ENCODE measurements at places on chromosomes 7 and 10.
A peak's percentile ranks its signal among the peaks of the same experiment; 100 is the strongest.

GRCh38 chr7:43792471-43793150 is 34.1 kb downstream of the BLVRA start:
- DNase-seq, result no peak

GRCh38 chr10:130770018-130770630 is 541.4 kb downstream of the TCERG1L start:
- peak; percentile 2 for DNase-seq

DNA sequence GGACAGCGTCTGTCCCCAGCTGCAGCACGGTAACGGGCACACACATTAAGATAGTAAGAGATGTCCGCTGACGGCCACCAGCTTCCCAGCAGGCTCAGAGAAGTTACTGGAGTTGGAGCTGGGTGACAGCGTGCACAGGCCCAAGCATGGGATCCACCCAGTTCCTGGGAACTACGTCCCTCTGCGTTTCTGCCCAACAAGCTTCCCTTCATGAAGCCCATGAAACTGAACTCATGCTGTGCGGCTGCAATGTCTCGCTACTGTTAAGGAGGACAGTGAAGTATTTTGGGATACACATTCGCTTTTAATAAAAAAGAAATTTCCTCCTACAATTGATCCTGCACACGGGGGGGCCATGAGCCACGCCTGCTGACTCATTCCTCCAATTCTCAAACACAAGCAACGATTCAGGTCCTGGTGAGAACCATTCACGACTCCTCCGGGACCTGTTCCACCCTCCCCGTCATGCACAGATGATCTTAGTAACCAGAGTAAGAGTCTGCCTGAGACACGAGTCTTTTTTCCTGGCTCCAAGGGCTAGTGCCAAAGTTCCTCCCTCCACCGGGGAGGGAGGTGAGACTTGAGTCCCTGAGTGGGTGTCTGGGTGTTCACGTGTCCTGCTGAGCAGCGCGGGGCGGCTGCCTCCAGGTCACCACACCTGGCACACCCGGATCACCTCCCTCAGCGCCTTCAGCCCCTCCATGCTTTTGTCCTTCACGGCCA is 2.6 kb downstream of the PSMG3 start:
- DNase-seq, result peak; percentile 70

DNA sequence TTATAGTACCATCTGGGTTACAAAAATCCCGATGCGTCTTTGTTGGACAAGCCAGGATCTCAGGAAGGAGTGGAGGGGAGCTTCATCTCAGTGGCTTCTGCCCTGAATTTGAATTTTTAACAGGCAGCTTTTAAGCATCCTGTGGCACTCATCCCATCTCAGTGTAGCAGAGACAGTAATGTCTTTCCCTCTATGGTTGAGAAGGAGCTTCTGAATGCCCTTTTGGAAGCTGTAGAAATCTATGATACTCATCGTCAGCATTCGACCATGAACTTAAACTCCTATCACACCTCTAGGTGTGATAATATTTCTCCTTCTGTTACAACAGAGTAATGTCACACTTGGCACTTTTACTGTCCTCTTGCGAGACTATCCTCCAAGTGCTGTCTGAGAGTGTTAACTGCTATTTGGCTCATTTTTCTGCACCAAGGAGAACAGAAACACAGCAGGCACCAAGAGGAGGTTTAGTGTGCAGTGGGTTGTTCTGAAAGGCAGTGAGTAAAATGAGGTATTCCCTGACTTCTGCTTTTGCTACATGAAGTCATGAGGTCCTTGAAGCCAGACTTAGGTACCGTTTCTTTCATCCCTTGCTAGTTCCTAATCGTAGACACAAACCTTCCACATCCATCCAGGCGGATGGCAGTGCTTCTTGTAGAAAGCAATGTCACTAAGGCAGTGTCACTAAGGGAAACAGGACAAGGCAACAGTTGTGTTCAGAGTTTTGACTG is 177.4 kb downstream of the CELF2 start:
- no peak for DNase-seq

- no peak for DNase-seq
Observed at GRCh38 chr7:105277341-105277740, 111.4 kb downstream of the SRPK2 start.

DNA sequence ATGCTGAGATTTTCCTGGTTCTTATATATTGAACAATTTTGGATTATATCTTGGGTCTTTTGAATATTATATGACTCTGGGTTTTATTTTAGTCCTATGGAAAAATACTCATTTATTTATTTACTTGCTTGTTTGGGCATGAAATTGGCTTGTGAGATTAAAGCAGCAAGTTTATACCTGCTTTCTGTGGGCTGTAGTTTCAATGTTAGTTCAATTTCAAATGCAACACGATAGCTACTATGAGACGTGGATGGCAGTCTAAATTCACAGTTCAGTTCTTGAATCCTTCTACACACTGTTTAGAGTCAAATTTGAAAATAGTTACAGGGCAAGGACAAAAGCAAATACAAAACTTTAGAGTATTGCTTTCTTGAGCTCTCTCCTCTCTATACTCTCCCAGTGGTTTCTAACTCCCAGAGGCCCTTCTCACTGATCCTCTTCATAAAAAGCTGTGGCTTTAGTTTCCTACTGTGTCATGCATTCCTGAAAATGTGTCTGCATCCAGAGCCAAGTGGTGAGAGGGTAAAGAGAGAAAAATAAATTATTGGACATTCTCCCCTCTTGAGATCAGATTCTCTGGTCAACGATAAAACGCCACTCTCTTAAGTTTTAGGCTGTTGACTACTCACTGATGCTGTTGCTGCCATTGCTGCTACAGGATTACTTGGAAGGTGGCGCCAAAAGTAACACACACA is 34.4 kb downstream of the POLR1F start:
- DNase-seq, result no peak

DNA sequence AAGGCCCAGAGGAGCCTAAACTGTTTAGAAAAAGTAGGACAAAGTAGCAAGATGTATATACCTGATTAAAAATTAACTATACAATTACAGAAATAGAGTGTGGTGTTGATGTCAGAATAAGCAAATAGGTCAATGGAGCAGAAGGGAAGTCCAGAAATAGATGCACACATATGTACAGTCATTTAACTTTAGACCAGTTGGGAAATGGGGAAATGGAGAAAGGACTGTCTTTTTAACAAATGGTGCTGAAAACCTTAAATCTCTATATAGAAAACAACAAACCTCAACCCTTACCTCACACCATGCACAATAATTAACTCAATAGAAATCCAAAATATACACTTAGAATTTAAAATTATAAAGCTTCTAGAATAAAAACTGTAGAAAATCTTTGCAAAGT is 72.2 kb downstream of the CH25H start:
- DNase-seq, result no peak

DNA sequence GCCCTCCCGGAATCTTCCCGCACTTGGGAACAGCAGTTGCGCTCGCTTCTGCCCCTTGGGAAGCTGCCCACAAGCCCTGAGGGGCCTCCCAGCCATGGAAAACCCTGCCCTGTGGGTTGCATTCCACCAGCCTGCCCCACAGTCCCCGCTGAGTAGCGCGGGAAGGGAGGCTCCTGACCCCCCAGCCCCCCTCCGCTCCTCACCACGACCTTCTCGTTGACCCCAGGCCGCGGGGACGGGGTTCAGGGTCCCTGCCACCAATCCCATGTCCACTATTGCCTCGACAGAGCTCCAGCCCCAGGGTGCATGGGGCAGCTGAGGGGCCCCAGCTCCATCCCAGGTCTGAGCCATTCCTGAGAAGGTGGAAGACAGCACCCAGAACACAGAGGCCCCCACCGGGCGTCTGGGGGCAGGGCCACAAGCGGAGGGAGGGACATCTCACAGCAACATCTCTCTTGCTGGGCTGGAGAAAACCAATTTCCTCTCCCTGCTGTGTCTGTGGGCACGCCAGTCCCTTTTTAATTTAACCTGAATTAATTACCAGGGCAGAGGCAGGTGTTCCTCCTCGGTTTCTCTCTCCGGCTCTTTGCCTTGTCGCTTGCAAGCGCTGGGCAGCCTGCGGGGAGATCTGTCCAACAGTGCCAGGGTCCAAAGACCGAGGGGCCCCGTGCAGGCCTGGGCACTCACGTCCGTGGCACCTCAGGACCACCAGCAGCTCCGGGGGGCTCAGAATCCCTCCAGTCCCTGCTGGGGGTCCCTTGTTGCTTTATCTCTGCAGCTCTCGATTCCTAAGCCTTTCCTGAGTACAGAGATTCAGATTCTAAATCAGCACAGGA is 57.9 kb downstream of the FOXL3 start:
- DNase-seq, result no peak

DNA sequence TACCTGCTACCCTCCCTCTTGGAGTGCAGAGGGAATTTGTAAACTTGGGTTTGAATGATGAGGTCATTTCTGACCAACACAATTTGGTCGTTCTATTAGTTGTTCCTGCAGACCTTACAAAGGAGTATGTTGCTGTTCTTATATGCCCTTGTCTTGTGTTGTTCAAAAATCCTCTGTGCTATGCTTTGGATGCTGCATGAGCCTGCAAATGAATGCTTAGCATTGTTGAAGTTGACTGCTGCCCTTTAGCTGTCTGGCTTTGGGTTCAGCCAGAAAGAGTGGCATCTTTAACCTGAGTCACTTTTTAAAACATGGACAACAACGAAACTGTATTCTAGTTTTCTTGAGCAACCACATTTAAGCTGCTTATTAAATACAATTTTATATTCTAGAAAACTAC is 80.3 kb downstream of the SND1 start:
- DNase-seq, result no peak

- DNase-seq, result peak; percentile 80
Observed at GRCh38 chr10:21516242-21517131, 9.0 kb downstream of the SKIDA1 start.

DNA sequence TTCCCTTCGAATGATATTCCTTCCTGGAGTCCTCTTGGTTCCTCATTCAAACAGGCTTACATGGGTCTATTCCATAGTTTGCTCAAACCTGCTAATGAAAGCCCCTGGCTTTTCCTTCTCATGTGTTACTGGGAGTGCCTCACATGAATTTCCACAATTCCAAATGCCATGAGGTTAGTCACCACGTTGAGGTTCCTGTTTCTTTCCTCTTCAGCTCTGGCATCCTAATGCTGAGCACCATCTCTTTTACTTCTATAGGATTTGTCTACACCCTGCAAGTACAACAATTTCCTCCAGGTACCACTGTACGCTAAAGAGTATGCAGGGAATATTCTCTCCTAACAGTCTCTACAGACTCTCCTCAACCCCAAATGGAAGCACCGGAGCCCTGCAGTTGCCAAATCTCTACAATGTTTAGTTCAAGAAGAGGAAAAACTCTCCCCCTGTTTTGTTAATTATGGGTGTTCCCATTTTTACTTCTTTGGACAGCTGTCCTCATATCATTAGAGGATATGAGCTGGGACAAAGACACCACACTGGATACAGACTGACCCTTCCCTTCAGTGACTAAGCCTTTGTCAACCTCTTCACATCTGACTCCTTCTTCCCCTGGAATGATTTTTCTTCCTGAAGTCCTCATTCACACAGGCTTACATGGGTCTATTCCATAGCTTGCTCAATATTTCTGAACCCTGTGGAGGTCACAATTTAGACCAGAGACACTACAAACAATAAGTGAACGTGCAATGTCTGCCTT is 145.8 kb upstream of the BET1 start:
- no peak for DNase-seq

- peak; percentile 92 for DNase-seq
Observed at GRCh38 chr10:68406815-68407548, at the start of gene RUFY2. Gene RUFY2 (minus strand): TSS chr10:68407277. CDS start chr10:68407189, 88 bp downstream.

DNA sequence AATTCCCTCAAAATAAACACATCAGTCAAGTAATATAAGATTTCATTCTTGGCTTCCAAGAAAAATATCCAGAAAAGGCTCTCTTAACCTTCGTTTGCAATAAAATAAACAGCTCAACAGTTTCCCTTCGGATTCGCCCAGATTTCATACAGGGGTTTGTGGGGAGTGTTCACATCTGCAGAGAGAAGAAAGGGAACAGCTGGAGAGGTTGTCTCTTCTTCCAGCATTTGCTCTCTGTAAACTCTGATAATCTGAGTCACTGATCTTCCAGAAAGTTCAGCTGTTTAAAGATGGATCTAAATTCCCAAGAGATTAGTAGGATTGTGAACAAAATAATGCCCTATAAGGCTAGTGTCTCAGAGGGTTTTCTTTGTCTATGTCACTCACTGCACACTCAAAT is 277.9 kb downstream of the HPSE2 start:
- no peak for DNase-seq

GRCh38 chr7:70699271-70699670 is 432.7 kb upstream of the GALNT17 start:
- DNase-seq, result no peak

GRCh38 chr10:91380873-91381256 is 29.3 kb upstream of the HECTD2 start:
- DNase-seq, result no peak

GRCh38 chr7:133783276-133783675 is 343.9 kb upstream of the LRGUK start:
- DNase-seq, result no peak

- no peak for DNase-seq
Observed at GRCh38 chr7:141190495-141190894, 116.6 kb downstream of the TMEM178B start.

DNA sequence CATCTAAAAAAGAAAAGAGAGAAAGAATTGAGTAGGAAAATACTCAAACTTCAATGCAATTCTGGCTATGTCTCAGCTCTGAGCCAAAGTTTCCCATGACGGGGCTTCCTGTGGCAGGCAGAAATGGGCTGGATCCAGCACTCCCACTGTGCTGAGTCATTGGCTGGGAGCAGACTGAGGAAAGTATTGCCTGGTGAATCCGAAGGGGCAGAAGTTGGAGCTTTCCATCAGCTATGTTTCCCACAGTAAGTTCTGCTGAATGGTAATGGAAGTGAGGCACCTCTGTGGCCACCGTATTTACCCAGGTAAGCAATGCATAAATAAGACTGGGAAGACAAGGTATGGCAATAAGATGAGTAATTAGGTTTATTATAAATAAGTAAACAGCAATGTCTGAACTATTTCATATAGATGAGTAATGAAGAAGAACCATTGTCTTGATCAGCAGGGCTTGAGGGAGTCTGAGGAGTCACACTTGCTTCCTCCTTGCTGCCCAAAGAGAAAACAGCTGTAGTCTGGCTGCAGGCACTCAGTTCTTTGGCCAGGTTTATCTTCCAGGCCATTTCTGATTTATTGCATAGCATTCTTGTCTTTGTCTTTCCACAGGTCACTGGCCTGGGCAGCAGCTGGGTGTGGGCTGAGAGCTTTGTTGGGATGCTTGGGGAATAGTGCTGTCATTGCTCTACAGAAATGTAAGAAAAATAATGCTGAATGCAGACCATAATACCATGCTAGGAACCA is 255.3 kb downstream of the DNAJB9 start:
- peak; percentile 42 for DNase-seq

DNA sequence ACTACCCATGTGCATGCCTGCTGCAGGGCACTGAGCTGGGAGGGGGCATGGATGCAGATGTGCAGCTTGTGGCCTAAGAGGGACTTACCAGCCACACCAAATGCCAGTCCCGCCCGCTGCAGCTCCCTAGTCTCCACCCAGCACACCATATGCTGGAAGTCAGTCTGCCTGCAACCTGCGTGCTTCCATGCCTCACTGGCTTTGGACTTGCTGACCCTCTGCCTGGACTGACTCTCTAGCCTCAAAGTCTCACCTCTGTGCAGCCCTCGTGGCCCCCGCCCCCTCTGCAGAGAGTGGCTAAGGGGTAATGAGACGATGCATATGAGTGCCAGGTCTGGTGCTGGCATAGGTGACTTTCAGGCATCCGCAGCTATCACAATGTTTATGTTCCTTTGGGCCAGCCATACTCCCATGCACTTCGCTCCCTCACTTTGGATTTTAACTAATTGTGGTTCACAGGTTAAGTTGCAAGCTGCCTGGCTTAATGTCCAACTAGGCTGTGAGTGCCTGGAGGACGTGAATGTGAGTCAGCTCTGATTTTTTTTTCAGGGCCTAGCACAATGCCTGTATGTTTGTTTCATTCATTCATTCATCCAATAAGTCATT is 21.7 kb downstream of the TRIM8 start:
- DNase-seq, result no peak
